ENCODE measurements at places on chromosomes 4 and X.

- DNase-seq, result no peak
Measured at GRCh38 chr4:81751531-81752289, 280.0 kb upstream of the RASGEF1B start.

DNA sequence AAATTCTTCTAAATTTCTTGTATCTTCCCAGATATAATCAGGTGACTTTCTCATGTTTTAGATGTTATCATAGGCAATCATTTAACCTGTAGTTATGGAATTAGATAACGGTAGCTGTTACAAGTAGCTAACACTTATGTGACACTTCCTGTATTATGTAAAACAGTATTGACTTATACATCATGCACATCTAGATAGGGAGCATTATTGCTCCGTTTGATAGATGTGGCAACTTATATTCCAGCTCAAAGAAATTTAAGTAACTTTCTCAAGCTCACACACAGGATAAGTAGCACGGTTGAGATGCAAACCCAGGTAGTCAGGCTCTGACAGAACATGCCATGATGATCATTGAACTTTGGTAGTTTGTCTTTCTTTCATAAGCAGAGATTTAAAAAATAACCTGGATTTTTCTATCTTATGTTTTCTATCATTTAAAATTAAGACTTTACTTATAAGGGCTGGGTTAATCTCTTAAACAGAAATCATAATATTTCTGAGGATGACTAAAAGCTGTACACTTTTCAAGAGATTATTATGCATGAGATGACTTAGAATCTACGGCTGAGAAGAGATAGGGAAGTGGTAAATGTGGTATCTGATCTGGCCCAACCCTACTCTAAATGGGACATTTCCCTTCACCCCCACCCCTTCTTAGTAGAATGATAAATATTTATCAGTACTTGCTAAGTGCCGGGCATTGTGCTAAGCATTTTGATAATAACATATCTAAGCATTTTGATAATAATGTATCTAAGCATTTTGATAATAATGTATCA is 69.1 kb upstream of the HPGD start:
- DNase-seq, result no peak

GRCh38 chr4:75499900-75500299 is 14.3 kb downstream of the RCHY1 start:
- DNase-seq, result no peak

DNA sequence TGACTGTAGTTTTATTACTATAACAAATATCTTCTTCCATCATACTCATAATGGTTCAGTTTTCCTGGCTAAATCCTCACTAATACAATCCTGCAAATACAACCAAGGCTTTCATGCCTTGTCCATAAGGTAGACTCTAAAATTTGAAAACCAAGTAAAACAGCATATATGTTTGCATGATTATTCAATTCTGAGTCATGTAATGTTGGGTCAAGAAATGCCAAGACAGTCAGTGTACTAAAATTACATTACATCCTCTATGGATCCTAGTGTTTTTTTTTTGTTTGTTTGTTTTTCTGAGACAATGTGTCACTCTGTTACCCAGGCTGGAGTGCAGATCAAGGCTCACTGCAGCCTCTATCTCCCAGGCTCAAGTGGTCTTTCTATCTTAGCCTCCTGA is 38.6 kb upstream of the TEX13D start:
- no peak for DNase-seq

Measured in head of caudate nucleus (tissue), 42 donors.